KG1 (cell line): ENCODE measurements at places on chromosomes 12 and 14.

GRCh38 chr14:56805992-56806727 is 4.1 kb downstream of the OTX2 start:
- DNase-seq = no peak

- DNase-seq = no peak
These were observed 343.9 kb downstream of the CCER1 start for GRCh38 chr12:90611048-90611447.

- no peak for DNase-seq
These were observed 45.7 kb downstream of the SPPL3 start for GRCh38 chr12:120858306-120859088.

DNA sequence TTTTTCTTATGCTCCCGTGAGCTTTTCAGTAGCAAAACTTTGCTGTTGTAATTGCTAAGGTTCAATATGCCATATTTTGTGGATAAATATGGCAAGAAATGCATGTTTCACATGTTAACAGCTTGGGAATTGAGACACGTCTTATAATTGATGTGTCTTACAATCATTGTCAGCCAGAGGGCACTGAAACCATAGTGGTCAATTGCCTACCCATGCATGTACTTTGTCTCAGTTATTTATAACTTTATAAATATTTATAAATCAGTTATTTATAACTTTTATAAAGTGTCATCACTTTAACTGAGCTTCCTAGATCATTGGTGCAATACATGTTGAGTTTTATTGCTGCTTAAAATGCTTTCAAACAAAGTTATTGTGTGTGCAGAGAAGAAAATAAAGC is 82.0 kb downstream of the CATSPERB start:
- DNase-seq = peak; percentile 15

DNA sequence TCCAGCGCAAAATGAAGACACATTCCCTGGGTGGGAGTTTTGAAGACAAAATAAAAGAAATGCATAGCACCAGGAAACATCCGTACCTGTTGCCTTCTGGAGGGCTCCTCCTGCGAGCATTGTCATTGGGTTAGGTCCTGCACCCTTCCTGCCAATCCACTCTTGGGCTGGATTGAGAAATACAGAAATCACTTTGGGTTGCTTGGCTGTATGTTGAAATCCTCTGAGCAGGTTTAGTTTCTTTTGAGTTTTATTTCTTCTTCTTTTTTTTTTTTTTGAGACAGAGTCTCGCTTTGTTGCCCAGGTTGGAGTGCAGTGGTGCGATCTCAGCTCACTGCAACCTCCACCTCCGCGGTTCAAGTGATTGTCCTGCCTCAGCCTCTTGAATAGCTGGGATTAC is 67.6 kb downstream of the ARF6 start:
- no peak for DNase-seq

DNA sequence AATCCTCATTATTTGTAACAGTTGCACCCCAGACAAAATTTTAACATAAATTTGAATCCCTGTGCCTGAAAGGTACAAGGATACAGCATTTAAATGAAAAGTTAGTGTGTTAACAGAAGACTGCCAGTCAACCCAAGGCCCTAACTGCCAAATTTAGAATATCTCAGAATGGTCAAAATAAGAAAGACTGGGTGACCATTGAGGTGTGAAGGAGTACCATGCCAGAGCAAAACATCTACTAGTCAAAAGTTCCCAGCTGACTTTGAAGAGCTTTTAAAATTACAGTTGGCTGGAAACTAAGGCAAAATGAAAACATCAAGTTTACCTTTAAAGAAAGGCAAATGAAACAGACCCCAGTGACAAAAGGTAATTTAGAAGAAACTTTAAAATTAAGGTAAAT is 18.4 kb downstream of the SAV1 start:
- no peak for DNase-seq

GRCh38 chr14:52829527-52830185 is 38.2 kb upstream of the GNPNAT1 start:
- no peak for DNase-seq

DNA sequence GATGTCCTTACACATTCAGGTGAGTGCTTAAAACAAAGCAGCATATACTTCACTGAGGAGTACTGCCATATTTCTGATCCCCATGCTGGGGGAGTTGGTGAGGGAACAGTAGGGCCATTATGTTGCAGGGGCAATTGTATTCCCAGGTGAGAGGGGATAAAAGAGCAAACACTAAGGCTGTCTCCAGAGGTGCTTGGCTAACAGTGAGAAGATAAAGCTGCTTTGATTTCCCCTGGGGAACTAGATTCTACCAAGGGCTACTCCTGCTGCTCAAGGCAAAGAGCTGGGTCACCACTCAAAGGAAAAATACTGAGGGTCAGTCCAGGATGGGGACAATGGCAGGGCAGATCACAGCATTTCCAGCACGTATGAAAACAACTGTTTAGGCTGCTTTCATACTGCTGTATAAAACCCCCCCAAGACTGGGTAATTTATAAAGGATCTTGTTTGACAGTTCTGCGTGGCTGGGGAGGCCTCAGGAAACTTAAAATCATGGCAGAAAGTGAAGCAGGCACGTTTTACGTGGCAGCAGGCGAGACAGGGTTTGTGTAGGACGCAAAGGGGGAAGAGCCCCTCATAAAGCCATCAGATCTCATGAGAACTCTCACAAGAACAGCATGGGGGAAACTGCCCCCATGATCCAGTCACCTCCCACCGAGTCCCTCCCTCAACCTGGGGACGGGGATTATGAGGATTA is 47.8 kb upstream of the OR5AU1 start:
- no peak for DNase-seq

GRCh38 chr12:121980191-121980891 is 41.3 kb upstream of the BCL7A start:
- no peak for DNase-seq

DNA sequence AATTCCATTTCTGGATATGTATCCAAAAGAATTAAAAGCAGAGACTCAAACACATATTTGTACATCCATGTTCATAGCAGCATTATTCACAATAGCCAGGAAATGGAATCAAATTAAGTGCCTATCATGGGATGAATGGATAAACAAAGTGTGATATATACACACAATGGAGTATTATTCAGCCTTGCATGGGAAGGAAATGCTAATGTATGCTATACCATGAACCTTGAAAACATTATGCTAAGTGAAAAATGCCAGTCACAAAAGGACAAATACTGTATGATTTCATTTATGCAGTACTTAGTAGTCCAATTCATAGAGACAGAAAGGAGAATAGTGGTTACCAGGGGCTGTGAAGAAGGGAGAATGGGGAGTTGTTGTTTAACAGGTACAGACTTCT is 32.1 kb upstream of the CSRNP2 start:
- no peak for DNase-seq

DNA sequence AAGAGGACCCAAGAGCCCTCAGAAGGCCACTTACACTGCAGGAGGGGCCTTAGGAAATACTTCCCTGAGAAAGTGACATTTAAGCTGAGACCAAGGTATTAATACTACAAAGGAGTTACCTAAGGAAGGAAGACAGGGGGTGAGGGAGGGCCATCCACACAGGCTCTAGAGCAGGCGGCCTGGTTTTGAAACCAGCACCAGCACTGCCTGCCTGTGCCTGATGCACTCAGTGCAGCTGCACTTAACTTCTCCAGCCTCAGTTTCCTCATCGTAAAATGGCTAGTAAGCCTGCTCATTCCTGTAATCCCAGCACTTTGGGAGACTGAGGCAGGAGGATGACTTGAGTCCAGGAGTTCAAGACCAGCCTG is 45.5 kb upstream of the PLEKHG6 start:
- DNase-seq = no peak

- DNase-seq = no peak
These were observed 120.1 kb downstream of the TSPAN9 start for GRCh38 chr12:3197131-3197818.

DNA sequence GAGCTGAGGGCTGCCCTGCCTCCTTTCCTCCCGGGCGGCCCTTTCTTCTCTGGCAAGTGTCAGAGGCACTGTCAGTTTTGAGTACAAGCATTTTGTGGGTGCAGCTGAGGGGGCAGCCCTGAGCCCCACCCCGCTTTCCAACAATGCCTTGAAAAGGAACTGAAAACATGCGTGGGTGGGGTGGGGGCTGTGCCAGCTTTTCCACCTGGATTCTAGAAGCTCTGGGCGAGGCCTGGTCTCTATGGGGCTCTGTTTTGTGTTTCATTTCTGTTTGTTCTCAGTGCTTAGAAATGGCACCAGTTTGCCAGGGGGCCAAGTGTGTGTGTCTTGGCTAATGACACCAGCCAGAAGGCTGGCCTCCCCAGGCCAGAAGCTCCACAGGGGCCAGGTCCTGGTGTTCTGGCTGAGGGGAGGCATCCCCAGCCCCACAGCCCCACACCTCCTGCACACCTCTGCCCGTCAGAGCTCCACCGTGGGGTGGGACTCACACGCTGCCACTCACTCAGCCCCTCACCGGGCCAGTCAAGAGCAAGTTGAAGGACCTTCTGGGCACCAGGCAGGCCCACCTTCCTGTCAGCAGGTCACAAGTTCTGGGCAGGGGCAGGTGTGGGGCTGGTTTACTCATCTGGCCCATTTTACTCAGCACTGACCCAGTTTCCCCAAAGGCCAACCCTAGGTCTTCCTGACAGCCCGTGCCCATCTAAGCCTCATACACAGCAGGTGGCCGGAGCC is 155.1 kb downstream of the CALM1 start:
- no peak for DNase-seq

GRCh38 chr14:21026274-21026987 is 1.6 kb upstream of the NDRG2 start:
- no peak for DNase-seq

- DNase-seq = peak; percentile 90
These were observed at the start of gene RPAP3 for GRCh38 chr12:47705566-47706425. Gene RPAP3, minus strand, starts transcription at chr12:47706030. Its CDS starts 3,190 bp downstream, at chr12:47702840.

DNA sequence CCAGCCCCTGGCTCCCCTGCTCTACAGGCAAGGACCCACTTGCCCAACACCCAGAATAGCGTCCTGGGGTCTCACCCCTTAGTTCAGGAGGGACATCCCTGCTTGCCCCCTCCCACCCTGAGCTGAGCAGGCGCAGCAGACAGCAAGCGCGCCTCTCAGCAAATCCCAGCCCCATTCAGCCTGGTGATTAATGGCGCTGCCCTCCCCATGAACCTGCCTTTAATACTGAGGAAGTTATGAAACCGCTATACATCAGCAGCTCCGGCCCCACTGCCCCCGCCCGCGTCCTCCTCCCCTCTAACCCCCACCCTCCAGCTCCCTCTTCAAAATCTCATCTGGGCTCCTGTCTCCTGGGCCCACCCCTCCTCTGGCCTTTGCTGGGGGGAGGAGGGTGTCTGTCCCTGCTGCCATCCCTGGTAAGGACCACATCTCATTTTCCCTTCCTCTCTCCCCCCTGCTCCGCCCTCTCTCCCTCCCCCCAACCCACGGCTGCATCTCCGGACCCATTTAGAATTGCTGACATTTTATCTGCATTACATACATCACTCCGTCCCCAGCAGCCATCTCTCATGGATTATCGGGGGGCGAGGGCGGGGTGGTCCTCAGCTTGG is 7.1 kb upstream of the SMUG1 start:
- DNase-seq = no peak
